ENCODE measurements at places on chromosomes 12 and 14.

DNA sequence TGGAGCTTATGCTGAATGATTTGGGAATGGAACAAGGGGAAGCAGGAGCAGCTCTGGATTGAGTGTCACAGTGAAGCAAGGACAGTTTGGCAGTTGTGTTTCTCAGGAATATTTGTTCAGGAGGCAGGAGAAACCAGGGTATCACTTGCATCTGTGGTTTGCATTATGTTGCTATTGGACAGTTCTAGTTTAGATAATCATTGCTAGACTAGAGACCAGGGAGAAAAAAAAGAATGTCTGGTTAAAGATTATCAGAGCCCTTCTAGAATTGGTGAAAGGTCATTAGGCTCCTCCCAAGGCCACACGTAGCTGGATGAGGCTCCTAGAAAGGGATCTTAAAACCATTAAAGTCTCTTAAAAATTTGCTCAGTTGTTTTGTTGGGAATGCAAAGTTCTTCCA, 17.0 kb upstream of the SRSF5 start:
- DNase-seq, result no peak

DNA sequence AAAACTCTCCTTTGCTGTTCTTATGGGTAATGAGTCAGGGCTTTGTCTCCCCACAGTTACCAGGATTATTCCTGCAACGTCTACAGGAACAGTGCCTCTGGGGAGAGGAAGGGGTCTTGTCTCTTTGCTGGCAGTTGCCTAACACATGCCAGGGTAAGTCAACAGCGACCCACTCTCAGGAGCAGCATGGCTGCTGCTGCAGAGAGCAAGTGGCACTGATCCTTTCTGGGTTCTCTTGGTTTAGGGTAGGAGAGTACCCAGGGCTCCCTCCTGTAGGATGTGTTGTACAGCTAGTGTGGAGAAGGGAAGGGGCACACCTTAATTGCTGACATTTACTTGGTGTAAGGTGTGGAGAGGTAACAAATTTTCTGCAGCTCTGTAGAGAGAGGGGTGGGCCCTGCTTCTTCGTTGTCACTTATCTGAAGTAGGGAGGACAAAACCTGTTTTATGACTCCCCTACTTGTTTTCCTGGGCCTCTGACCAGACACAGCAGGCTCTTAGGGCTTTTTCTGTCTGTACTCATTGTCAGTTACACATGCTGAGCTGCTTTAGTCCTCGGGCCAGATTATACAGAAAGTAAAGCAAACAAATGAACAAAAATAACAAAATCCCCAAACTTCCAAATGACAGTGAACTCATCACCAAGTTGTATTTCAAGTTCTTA, 168.2 kb downstream of the ACSS3 start:
- DNase-seq, result no peak

DNA sequence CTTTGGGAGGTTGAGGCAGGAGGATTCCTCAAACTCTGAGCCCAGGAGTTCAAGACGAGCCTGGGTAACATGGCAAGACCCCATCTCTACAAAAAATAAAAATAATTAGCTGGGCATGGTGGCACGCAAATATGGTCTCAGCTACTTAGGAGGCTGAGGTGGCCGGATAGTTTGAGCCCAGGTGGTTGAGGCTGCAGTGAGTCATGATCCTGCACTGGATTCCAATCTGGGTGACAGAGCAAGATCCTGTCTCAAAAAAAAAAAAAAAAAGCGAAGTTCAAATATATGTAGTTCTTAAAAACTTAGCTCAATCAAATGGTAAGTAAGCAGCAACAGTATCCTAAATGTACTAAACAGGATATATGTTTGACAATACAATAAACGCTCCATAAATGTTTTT, 85.5 kb upstream of the SSTR1 start:
- DNase-seq, result no peak

DNA sequence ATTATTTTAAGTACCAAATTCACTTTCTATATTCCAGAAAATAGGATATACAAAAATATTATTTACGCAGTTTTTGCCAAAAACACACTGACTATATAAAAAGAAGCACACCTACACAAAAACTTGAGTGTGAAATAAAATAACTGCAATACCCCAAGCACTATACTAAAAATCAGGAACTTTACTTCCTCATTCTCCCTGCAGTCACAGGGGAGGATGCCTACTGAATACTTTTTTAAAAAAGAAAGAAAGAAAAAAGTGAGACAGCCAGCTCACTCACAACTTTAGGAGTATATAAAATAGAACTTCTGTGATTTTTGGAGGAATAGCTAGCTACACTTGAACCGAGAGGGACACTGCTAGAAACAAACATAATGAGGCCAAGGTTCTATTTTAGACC, 12.2 kb downstream of the RPS6KA5 start:
- DNase-seq, result no peak

GRCh38 chr12:109720857-109721189, 7.2 kb downstream of the FAM222A start:
- DNase-seq, result no peak

DNA sequence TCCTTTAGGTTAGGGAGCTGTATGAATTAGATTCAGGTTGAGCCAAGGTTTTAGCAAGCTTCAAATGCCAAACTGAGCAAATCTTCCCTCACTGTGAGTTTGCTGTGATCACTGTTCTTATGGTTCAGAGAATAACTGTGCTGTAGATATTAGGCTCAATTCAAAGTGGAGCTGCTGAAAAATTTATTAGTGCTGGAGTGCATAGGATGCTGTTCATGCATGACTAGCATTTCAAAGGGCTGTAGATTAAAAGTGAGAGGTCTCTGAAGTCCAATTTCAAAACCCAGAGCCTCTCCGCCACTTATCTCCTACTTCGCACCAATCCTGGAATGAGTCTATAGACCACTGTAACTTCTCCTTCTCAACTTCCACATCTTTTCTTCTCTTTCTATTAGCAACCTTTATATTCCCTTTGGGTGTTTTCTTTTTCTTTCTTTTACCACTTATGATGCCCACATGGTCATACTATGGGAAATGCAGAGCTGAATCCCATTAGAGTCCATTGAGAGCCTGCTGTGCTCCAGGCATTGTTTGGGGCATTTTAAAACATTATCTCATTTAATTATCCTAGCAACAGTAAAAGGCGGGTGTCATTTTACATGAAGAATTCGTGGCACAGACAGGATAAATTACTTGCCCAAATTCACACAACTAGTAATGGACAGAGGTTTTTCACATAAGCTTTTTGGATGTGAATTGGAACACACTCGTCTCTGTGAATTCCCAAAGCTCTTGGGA, 77.5 kb upstream of the EEA1 start:
- no peak for DNase-seq

DNA sequence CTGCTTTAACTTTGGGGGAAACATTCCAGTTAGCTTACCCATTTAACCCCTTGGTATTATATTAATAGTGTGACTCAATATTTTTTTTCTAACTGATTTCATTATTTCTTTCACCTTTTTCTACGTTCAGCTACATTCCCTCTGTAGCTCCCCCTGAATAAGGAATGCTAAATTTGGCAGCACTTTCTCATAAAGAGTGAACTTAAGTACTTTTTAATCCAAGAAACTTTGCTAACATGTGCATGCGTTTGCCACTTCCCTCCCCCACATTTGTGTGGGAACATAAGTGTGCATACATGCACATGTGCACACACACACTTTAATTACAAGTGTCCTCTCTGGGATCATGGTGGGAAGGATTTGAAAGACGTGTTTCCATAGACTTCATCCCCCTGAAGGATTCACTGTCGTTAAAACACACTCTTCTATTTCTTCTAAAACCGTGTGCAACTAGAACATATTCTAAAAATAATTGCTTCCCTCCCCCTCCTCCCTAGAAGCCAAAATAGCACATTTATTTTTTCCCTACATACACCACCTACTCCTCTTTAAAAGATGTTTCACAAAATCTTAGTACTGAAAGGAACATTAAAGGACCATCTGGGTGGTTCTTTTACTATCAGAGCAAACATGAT, 142.6 kb downstream of the PPM1H start:
- no peak for DNase-seq

DNA sequence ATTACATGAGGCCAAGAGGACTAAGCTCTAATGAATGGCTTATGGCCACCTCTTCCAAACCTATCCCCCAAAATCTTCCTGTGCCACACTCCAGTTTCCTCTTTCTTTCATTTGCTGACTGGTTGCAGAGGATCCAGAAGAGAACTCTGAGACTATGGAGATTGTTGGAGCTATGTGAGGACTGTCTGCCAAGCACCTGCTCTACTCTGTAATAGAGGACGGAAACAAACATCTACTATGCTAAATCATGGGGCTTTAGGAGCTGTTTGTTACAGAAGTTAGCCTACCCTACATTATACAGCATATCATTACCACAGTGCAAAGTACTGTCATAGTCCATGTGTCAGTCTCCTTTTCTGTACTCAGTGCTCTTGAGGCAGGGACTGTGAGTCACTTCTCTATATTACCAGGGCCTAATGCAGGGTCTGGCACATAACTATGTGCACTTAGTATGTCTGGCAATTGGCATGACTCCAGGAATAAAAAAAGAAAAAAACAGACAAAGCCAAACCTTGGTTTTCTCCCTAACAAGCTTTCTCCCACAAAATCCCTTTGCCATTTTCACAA, 95.1 kb downstream of the RPAP3 start:
- DNase-seq, result no peak

DNA sequence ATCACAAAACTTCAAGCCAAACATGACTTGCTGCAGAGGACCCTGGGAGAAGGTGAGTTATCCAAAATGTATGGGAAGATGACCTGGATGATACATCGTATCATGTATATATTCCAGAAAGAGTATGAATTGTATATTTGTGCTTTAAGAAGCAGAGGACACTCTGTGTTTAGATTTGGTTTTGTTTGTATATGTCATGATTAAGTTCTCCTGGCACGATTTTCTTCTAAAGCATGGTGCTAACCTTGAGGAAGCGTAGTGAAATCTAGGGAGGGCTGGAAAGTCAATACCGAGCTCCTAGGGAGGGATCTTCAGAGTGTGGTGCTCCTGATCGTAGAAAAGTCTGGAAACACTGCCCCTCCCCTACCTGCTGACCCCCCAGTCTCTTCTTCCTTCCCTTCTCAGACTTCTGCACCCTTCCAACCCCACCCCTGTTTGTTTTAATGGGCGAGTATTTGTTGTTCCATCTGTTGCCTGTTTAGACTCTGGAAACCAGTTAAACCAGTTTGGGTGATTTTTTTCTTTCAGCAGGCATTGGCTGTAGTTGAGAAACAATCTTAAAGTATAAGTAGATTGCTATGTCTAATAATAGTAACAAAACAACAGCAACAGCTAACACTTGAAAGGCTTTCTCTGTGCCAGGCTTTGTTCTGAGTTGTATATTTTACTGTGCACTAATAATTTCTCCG, 141.6 kb downstream of the KICS2 start:
- no peak for DNase-seq

GRCh38 chr14:36988568-36988967, 183.8 kb downstream of the SLC25A21 start:
- no peak for DNase-seq

DNA sequence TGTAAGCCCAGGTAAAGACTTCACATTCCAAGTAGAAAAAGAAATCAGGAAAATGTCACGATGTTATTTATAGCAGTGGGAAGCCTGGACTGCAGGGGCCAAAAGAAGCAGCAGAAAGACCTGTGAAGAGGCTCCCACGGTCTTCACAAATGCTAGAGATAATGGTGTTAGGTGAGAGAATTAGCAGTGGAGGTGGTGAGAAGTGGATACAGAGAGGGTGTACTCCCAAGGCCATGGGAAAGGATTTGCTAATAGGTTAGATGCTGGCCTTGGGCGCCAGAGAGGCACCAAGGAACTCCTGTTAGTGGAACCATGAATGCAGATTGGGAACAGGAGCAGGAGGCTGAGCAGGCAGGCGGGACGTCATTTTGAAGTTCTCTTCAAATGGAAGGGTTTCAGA, 386.1 kb downstream of the C12orf75 start:
- no peak for DNase-seq

DNA sequence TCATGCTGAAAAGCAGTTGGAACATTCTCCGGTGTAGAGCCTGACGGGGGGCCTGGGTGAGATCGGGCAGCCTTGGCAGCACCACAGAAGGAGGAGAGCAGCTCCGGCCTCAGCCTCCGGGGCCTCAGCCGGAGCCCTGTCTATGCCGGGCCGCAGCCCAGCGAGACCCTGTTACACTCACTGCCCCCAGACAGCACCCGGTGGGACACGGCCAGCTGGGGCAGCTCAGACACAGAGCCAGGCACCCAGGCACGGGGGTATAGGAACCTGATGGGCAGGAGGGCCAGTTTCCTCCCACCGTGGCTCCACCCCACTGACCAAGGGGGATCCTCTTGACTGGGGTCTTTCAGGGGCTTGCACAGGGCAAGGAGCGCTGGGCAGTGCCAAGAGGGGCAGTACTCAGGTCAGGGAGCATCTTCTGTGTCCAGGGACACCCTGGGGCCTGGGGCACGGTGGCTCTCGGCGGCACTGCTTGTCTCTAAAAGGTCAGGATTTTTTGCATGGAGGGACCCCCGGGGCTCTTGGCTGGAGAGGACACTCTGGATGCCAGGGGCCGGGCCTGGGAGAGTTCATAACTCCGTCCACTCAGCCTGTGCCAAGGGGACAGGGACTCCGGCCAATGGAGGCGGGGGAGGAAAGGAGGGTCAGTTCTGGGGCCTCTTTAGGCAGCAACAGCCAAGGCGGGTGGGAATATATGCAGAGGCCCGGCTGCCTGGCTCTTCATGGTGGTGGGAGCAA, 9.4 kb downstream of the INF2 start:
- DNase-seq, result no peak

GRCh38 chr14:77040741-77041653, 12.5 kb upstream of the IRF2BPL start:
- no peak for DNase-seq

GRCh38 chr12:108337235-108338223, 1.6 kb downstream of the CMKLR1 start:
- no peak for DNase-seq

- no peak for DNase-seq
Observed at GRCh38 chr14:52463375-52463774, 88.9 kb downstream of the TXNDC16 start.

- no peak for DNase-seq
Observed at GRCh38 chr12:19302100-19302640, 137.1 kb upstream of the AEBP2 start.

GRCh38 chr12:3489057-3489456, 1.9 kb upstream of the PRMT8 start:
- DNase-seq, result no peak

DNA sequence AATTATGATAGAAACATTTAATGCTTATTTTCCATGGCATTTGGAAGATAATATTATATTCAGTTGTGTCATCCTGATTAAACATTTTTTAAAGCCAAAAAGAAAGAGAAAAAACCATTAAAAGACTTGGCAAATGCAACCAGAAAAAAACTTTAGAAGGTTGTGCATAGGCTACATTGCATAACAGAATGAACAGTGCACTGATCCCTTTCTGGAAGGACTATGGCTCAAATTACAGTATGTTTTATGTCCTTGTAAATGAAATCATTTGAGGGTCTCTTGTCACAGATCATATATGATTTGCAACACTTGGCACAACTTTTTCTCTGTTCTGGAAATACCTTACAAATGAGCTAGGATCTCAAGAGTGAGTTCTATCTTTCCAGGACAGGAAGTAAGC, 275.2 kb upstream of the FLRT2 start:
- DNase-seq, result no peak

GRCh38 chr14:90287791-90288190, 31.4 kb downstream of the PSMC1 start:
- DNase-seq, result no peak

Data from stimulated activated CD8-positive, alpha-beta memory T cell treated with anti-CD3 and anti-CD28 coated beads, Interleukin-2, amount 100 ng/mL, for 48 hours (primary cell).